ENCODE measurements at places on chromosomes 7 and 10. TPM values are rescaled to one million over a fixed set of nuclear protein-coding genes. Genes with fewer than 3 reads are reported as not detected.

CCL26 gene
- not detected for total RNA-seq

DNA sequence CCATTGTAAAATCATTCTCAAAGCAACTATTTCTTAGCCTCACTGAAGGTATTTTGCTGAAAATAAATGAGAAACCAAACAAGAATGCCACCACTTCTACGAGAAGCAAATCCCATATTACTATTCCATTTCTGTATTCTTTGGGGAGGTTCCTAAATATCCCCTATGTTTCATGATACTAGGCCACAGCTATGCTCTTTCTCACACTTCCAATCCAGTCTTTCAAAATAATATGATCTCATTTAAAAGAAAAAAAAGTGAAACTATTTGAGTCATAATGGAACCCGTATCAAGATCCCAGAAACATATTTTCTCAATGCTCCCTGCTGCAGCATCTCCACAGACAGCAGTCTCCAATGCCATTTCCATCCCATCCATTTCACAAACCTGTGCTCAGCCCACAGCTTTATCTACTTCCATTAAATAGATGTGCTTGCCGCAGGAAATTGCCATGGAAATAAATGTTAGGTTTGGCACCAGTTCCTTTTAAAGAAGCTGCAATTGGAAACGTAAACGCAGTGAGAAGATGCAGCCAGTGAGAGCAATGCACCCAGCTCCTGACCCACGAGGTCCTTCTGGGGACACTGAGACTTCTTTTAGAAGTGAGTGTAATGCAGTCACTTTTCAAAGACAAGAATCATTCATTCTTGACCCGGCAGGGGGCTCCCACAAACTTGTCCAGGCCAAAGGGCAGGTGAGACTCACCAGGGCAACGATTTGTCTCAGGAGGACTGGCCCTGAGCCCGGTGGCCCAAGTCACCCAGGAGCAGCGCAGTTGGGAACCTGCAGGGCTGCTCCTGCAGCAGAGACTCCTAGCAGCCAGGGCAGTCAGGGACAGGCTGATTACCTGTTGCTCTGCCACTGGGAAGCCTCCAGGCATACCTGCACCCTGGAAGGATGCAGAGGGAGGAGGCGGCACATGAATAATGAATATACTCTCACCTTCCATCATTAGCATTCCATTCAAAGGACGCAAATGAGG is 99.6 kb downstream of the C10orf90 start:
- no peaks in the 10 kb centered on the region for H3K4me1 ChIP-seq
- no peak for DNase-seq
- no peak overlapping the region for H3K4me3 ChIP-seq
- no peaks in the 10 kb centered on the region for H3K36me3 ChIP-seq
- no peak overlapping the region for H3K27ac ChIP-seq

DNA sequence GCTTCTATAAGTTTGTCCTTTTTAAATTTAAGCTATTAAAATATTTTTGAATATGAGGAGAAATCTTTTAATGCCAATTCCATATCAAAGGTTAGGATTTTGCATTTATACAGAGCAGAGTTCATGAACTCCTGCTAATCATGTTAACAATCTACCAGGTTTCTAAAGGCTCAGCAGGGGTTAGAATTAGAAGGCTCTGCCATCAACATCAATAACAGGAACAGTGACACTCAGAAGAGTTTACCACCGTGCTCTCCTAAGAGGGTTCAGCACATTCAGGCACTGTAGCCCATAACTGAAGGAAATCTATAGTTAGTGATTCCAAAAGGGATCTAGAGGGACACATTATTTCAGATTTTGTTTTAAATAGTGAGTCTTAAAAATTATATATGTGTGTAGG is 100.1 kb downstream of the HOXA1 start:
- H3K27me3 ChIP-seq, result no peaks in the 10 kb centered on the region
- no peaks in the 10 kb centered on the region for H3K36me3 ChIP-seq
- no peak overlapping the region for H3K4me3 ChIP-seq
- no peaks in the 10 kb centered on the region for H3K4me1 ChIP-seq

GRCh38 chr10:12811826-12812225 is 189.7 kb downstream of the CCDC3 start:
- H3K27me3 ChIP-seq, result no peaks in the 10 kb centered on the region
- DNase-seq, result no peak
- no peak overlapping the region for H3K4me3 ChIP-seq
- no peaks in the 10 kb centered on the region for H3K36me3 ChIP-seq

PKD1L1 gene
- total RNA-seq, result 0.02 TPM

DNA sequence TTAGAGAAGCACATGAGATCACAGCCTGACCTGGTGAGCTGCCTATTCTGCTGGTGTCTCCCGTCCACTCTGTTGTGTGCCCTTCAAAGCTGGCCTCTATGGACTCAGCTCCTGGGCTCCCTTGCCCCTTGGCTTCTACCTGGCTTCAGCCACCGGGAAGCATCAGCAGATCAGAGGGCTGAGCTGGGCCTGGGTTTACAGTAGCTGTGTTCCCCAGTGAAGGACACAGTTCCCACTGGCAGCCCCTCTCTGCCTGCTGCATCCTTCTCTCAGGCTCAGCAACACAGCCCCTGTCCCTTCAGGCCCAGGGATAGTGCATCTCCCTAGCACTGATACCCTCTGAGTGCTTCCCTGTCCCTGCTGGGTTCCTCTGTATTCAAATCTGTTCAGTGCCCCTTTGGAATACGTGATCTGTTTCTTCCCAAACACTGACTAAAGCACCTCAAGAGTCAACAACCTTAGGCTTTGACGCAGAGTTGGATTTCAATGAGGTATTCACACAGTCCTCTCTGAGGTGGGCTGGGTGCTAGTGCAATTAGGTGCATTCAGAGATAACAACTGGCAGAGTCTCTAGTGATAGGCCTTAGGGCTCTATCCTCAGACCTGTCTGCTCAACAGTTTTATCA is 109.8 kb downstream of the GRID1 start:
- no peak overlapping the region for H3K27ac ChIP-seq
- no peak for DNase-seq
- H3K4me1 ChIP-seq, result no peaks in the 10 kb centered on the region
- H3K36me3 ChIP-seq, result no peaks in the 10 kb centered on the region

KCNMA1 gene
- total RNA-seq, result 0.69 TPM
